Stimulated activated CD4-positive, alpha-beta T cell treated with anti-CD3 and anti-CD28 coated beads, Interleukin-15, amount 100 ng/mL, for 24 hours (primary cell): ENCODE measurements at places on chromosomes 6 and 20.

DNA sequence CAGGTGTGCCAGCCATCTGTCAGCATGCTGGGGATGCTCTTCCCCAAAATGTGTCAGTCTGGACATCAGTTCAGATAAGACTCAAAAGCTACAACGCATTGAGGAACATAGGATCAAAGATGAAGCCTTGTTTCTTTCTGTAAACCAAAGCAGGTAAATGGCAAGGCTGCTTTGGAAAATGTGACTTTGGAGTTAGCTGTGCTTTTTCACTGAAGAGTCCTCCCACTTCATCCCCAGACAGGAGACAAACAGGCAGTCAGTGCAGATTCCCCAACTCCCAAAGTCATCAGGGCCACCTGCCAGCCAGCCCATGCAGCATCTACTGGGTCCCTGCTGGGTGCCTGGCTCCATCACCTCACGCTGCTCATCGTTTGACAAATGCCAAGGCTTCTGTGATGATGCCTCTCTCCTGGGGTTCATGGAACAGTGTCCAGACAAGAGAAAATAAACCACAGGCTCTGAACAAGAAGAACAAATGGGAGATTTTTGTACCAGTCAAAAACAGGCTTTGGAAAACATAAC, 205.0 kb upstream of the BTBD3 start:
- no peak for DNase-seq

GRCh38 chr6:108677894-108678293, 117.2 kb downstream of the FOXO3 start:
- DNase-seq = no peak

DNA sequence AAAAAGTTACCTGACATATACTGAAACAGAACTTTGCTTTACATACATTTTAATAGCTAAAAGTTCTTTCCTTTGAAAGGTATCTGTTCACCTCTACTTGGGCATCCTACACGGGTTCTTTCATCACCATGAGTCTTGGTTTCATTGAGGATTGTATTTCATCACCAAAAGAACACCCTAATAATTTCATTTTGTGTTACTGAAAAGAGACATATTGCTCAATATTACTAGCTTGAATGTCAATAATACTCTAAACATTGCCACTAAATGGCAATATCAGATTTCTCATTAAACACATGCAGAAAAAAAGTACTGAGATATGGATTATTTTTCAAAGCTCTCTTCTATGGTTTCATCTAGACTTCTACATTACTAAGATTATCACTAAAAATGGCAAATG, 30.8 kb downstream of the MAN1A1 start:
- DNase-seq = no peak

GRCh38 chr20:13174402-13174801, 46.7 kb upstream of the ISM1 start:
- DNase-seq = no peak

GRCh38 chr6:122404444-122404843, 5.0 kb downstream of the HSF2 start:
- DNase-seq = no peak
